ENCODE measurements at places on chromosomes 4 and X.

DNA sequence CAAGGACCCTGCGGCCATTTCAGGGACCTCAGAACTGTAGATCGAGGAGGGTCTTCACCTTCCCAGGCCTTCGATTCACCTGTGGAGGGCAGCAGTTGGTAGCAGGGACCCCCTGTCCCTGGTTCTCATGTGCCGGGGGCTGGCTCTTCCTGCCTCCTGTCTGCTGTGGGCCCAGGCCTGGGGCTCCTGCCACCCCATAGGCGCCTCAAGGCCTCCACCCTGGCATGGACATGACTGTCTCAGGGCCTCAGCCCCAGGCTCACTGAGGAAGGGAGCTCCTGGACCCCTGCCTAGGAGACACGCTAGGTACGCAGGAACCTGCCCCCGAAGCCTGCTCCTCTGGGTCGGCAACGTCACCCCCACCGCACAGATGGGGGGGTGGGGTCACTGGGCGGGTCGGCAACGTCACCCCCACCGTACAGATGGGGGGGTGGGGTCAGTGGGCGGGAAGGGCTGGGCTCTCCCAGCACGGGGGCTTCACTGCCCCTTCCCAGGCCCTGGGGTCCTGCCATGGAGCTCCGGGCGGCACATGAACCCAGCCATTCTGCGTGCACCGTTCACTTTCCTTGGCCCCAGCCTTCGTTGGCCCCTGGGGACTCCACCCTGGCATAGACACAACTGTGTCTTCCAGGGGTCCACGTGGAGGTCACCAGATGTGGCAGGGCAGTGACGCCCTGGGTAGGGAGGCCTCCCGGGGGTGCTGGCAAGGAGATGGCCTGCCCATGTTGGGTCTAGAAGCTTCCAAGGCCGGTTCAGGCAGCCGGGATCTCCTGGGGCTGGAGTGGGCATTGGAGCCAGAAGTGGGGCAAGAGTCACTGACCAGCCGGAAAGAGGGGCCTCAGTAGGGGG is 3.5 kb upstream of the HGFAC start:
- DNase-seq = no peak

GRCh38 chrX:149131774-149132173 is 373.3 kb downstream of the IDS start:
- DNase-seq = no peak

DNA sequence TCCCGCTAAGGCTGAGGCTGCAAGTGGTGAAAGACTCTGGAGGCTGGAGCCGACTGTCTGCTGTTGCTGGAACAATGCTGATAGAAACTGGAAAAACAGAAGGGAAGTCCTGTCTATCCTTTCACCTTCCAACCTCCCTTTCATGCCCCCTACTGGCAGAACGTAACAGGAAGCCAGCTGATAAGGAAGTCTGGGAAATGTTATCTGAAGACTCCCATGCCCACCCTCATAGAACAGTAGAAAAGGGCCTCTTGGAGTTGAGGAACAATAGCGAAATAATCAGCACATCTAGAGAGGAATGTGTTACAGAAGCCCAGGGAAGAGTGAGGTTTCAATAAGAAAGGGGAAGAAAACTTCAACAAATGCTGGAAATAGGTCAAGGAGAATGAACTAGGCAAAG is 117.1 kb upstream of the DKK2 start:
- no peak for DNase-seq

GRCh38 chr4:55186123-55186522 is 60.7 kb upstream of the KDR start:
- no peak for DNase-seq

DNA sequence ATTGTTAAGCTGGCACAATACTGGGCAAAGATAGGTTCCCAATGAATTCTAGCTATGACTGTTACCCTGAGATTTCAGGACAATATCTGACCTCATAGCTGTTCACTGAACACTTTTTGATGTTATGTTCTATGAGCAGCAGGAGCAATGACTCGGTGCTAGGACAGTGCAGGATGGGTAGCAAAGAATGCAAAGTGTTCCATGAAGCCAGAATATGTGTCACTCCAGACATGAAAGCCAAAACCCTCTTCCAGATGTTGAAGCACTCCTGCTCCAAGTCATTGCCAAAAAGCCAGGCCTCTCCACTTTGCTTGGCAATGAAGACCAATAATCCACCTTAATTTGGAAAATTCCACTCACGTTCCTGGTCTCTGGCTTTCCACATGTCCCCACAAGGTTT is 300.9 kb upstream of the CPEB2 start:
- DNase-seq = no peak

DNA sequence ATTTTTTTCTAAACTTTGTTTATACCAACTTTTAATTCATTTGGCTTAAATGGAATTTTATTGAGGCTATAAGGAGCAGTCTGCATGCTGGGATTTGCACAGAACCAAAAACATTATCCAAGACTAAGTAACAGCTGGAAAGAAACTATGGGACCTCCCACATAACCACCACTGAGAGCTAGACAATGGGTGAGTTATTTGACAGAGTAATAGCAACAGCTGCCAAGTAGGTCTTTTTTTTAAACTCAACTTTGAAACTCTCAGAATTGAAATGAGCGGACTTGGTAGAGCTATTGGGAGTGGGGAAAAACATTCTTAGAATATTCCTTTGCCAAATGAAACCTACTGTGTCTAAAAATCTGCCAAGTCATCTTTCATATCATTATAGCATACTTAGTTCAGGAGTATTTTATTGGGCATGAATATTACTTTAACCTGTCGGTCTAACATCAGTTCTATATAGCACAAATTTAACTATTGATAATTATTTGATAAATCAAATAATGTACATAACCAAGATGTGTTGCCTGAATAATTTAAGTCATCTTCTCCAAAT is 1428.0 kb downstream of the PCDH7 start:
- no peak for DNase-seq

DNA sequence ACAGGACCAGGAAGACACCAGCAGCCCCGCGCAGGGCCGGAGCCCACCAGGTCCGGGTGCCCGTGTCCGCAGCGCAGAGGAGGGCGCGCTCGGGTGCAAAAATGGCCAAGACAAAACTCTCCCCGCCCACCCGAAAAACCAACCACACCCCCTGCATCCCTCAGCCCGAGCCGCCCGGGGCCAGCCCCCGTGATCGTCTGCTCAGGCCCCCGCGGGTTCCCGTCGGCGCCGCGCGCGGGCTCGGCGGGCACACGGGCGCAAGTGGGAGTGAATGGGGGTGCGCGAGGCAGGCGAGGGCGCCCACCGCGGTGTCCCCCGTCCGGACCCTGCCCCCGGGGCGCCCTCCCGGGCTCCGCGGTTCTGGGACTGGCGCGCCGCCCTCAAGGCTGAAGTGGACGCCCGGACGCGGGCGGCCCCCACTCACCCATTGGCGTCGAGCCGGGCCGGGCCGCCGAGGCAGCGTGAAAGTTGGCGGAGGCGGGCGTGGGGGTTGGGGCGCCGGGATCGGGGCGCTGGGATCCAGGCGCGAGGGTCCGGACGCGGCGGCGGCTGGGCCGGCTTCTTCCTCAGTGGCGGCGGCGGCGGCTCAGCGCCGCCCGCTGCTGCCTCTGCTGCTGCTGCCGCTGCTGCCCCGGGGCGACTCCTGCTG is 393 bp downstream of the SH3KBP1 start:
- no peak for DNase-seq

GRCh38 chr4:4457803-4458553 is 71.1 kb downstream of the NSG1 start:
- no peak for DNase-seq

GRCh38 chr4:16617435-16617834 is 281.0 kb downstream of the LDB2 start:
- no peak for DNase-seq

- no peak for DNase-seq
Measured at GRCh38 chr4:11074581-11075241, 354.0 kb downstream of the HS3ST1 start.

DNA sequence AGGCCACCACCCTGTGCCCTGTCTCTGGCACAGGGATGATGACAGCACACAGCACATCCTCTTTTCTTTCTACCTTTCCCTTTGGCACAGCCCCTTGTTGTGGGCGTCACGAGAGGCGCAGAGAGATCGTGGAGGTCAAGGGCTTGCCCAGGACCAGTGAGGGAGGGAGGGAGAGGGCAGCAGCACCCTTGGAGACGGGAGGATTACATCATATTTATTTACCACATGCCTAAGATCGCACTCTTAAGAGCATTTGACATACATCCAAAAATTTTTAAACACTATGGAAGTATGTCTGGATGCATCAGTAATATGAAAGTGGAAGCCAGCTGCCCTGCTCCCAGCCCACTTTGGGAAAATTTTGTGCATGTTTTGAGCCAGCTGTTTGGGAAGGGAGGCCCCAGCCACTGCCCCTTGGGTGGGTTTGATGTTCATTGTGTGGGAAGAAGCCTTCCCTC is 12.7 kb downstream of the WFS1 start:
- no peak for DNase-seq

DNA sequence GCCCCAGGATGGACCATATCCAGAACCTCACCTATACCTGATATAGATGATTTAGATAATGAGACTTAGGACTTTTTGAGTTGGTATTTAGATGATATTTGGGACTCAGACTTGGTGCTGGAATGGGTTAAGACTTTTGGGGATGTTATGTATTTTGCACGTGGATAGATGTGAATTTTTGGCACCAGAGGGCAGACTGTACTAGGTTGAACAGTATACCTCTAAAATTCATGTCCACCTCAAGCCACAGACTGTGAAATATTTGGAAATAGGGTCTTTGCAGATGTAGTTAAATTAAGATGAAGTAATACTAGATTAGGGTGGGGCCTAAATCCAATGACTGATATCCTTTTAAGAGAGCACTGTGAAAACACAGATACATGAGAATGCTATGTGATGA is 15.6 kb downstream of the RBM41 start:
- DNase-seq = no peak

- DNase-seq = no peak
Measured at GRCh38 chrX:148813422-148813821, 313.0 kb downstream of the AFF2 start.

DNA sequence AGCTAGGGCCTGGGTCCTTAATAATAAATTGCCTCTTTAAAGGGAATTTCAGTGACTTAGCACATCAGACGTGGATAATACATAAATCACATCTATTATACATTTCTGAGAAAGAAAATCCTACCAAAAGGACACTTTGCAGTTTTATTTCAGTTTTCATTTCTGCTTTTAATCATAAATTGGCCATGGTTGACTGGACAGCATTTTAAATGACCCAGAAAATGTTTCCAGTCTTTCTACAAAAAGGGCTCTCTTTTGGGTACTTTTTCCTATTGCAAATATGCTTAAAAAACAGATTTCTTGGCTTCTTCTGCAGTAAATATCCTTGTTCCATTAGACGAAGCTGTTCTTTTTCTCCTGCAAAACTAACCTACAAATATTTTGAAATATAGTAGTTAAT is 41.4 kb upstream of the LPAR4 start:
- DNase-seq = no peak

GRCh38 chr4:21948347-21949072 is at the start of gene KCNIP4:
Gene KCNIP4, minus strand, starts transcription at chr4:21948772.
- no peak for DNase-seq

- DNase-seq = no peak
Measured at GRCh38 chr4:81642543-81642942, 170.8 kb upstream of the RASGEF1B start.

DNA sequence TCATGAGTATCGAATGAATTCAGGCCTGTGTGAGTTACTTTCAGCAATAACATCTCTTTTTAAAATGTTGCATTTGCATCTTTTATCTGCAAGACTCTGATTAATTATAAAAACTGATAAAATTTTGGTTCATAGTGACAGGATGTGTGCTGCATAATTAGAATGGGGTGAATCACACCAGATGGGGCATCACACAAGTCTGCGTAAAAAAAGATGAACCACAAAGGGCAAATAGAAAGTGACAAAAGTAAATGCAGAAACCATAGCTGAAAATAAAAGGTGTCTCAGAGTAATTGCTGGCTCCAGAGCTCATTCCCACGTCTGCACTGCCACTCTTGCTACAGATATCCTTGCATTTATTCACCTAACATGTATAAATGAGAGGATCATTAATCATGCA is 131.1 kb downstream of the HS3ST1 start:
- no peak for DNase-seq

- no peak for DNase-seq
Measured at GRCh38 chrX:104310090-104310489, 55.4 kb upstream of the ESX1 start.

DNA sequence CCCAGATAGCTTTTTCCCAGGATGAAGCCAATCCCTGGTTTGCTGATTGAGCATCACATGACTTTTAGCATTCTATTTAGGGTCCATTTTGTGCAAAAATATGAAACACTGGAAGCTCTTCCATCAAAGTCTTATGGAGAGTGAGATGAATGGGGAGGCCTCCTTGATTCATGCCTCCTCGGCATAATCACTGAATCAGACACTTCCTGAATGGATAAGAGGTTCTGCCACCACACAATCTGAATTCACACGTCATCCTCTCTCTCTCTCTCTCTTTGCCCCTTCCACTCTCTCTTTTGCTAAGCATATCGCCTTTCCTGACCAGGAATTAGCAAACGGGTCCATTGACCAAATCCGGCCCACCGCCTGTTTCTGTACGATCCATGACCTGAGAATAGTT is 68.7 kb downstream of the CRMP1 start:
- DNase-seq = no peak

- DNase-seq = no peak
Measured at GRCh38 chr4:151859641-151860040, 98.8 kb upstream of the GATB start.

DNA sequence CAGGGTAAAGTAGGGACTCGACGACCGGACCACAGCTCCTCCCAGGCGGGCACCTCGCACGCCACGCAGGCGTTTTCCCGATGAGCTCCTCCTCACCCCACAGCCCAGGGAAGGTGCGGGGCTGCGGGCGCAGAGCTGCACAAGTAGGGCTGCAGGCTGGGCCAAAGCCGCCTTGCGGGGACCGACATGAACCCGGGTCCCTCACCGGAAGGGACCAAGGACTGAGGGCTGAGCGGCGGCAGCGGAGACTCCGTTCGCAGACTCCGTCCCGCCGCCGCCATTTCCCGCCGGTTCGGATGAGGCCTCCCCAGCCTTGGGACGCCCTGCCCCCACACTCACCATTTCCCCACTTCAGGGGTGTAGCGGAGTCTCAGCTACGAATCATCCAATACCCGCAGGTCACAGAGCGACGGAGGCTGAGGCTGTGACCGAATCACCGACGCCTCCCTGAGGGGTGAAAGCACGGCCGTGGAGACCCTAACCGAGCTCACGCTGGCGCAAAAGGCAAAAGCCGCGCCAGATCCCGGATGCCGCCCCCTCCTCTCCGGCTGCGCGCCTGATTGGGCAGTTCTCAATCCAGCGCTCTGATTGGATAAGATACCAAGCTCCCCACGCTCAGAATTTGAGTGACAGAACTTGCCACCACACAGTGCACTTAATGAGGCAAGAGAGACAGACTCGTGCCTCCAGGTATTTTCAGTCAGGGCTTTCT is at the start of gene ZNF732:
Gene ZNF732 (minus strand): TSS at position 506 of the 712 bp plus-strand sequence. CDS start 164 bp downstream, at position 342.
- no peak for DNase-seq

GRCh38 chr4:2138846-2139500 is 79.8 kb downstream of the NAT8L start:
- DNase-seq = no peak
